Astrocyte of the cerebellum (primary cell): ENCODE measurements at places on chromosomes 11 and 22.

DNA sequence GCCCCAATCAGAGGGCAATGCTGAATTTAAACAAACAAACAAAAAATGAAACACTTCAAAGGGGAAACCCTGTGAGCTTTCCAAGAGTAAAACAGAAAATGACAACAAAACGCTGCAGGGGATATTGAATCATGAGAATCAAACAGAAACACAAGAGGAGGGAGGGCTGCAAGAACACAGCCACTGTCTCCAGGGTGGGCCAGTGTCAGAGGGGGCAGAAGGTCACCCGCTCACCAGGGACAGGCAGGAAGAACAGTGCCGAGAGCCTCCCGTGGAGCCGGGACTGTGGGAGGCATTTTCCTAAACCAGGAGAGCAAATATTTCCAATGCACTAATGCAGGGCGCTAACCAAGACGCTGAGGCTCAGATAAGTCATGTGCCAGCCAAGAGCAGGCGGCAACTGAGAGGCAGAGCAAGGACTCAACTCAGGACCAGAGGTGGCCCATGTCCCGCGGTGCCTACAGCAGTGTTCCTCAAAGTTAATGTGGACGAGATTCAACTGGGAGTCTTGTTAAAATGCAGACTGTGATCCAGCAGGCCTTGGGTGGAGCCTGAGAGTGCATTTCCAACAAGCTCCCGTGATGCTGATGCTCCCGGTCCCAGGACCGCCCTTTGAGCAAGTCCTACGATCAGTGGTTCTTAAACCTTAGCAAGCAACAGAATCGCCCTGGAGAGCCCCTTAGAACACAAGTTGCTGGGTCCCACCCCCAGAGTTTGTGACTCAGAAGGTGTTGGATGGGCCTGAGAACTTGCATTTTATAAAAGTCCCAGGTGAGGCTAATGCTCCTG, 197.2 kb downstream of the TENM4 start:
- no peak for DNase-seq

- no peak for DNase-seq
Observed at GRCh38 chr22:41525450-41526225, 18.6 kb downstream of the POLR3H start.

- DNase-seq: no peak
Observed at GRCh38 chr22:24436553-24436952, 9.2 kb downstream of the ADORA2A start.

GRCh38 chr22:45237065-45237990, 3.4 kb downstream of the KIAA0930 start:
- no peak for DNase-seq

DNA sequence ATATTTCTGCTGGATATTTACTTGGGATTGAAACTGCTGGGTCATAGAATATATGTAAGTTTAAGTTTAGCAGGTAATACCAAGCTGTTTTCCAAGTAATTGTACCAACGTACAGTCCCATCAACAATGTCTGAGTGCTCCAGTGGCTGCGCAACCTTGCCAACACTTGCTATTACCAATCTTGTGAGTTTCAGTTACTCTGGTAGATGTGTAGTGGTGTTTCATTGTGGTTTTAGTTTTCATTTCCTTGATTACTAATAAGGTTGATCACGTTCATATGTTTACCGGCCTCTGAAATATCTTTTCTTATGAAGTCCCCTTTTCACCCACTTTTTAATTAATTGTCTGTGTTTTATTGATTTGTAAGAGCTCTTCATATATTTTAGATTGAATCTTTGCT, 370.6 kb upstream of the CADM1 start:
- DNase-seq: no peak

GRCh38 chr11:124894606-124895430, 2.8 kb downstream of the ROBO4 start:
- DNase-seq: no peak

DNA sequence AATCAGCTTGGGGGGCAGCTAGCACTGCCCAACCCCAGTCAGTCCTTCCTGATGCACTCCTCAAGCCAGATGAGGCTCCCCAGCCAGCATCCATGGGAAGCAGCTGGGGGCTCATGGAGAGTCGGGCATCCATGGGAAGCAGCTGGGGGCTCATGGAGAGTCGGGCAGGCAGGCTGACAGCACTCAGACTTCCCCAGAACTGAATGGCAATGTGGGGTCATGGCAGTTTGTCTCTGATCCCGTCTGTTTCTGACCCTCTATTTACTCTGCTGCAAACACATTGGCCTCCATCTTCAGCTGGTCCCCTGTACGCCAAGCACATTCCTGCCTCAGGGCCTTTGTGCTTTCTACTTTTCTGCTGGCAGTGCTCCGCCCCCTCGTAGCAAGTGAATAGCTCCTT, 314.8 kb downstream of the NTM start:
- no peak for DNase-seq

DNA sequence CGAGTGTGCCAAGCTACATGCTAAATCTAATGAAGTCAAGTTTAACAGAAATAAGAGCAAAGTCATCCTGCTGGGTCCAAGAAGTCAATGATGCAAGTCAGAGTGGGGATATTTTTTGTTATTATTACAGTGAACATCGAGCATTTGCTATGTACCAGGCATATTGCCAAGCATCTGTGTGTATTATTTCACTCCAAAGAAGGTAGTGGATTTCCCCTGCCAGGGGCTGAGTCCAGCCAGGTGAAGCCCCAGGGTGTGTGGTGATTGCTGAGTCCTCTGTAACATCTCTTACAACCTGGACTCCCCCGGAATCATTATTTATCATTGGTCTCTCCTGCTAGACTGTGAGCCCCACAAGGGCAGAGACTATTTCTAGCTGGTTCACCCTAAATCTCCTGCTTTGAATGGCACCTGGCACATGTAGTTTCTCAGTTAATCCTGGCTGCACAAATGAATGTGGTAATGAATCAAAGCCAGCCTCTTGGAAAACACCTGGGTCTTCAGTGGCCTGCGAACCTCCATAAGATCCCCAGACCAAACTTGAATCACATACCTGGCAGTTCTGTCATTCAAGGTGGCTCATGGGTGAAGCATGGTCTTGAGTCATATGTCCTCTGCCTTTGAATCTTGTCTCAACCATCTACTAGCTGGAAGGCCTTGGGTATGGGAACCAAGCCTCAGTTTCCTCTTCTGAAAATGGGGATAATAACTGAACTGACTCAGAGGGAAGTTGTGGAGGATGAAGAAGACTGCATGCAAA, 549.2 kb downstream of the MIAT start:
- peak; percentile 24 for DNase-seq

DNA sequence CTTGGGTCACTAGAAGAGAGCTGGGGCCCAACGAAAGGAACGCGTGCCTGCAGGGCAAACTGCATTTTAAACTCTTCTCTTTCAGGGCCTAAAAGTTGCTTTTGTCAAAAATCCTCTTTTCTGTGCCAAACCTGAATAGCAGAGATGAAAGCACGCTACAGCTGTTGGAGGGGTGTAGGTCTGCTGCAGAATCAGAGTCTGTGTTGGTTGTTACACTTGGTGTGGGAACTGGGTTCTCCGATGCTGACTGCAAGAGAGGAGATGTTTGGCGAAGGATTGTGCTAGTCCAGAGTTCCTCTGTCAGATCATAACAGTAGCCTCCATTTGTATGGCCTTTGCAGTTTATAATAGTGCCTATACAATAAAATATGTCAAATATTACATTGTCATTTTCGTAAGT, 41.8 kb downstream of the BARX2 start:
- DNase-seq: no peak
